ENCODE measurements at places on chromosomes 11 and 22.

DNA sequence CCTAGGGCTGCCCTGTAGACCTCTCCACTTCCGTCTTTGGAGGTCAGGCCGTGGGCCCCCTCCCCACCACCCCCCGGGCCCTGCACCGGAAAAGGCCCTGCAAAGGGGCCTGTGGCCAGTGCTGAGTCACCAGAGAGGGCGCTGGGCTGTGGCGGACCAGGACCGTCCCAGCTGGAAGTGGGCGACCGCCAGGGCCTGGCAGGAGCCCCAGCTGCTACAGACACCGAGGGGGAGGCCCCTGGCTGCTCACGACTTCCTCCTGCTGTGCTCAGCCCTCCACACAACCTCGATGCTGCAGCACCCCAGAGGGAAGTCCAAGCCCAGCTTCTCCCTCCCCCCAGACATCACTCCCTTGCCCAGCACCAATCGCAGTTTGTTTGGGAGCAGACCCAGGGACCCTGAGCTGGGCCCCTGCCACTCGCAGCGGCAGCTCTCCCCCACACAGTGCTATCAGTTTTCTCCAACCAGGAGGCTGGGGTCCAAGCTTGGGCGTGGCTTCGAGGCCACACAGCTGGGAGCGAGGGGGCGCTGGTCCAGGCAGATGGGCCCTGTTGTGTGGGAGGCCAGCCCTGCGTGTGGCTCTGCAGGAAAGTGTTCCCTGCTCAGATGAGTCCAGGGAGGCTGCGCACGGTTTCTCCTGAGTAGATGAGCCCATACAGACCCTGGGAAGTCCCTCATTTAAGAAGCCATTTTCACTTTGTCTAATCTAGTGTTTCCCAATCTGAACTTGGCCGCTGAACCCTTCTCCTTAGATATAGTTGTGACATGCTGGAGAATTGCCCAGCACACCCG, 5.6 kb upstream of the SH3BP1 start:
- DNase-seq = peak; percentile 76

- no peak for DNase-seq
Measured at GRCh38 chr22:38355275-38355674, 38.0 kb upstream of the CSNK1E start.

DNA sequence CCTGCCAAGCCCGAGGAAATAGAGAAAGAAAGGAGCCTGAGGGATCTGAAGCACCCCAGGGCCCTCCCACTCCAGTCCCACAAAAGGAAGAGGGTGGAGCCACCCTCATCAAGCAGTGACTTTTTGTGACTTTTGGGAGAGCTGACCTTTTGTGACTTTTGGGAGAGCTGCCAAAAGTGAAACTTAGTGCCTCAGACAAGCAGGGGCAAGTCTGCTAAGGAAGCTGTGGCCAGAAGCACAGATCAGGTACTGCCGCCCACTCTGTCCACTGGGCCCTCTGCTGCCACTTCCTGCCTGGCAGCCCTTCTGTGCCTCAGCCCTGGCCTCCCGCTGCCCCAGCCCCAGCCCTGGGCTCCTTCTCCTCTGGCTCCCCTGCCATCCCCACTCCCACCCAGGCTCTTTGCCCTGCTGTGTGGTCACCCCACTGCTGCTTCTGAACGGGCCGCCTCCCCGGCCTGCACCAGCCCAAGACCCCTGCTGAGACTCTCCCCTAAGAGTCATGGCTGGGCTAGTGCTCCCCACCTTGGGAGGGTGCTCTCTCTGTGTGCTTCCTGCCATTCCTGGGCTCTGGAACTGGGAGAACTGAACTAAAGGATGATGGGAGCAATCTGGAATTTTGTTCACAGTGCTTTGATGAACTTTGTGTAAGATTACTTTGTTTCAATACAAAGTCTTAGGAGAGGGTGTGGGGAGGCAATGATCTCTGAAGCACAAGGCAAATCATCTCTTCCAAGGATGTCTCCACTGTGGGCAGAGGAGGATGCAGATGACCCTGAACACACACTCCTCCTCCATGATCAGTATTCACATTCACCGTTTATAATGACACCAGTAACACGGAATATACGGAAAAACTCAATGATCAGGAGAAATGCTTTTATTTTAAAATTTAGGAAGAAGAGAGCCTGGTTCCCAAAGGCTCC, at the start of gene APOBEC3H:
APOBEC3H (plus strand) TSS at position 147 of the 923 bp plus-strand sequence. CDS start 3,035 bp downstream, outside the sequence.
- no peak for DNase-seq

- no peak for DNase-seq
Measured at GRCh38 chr11:103631841-103632240, 404.6 kb upstream of the DDI1 start.

DNA sequence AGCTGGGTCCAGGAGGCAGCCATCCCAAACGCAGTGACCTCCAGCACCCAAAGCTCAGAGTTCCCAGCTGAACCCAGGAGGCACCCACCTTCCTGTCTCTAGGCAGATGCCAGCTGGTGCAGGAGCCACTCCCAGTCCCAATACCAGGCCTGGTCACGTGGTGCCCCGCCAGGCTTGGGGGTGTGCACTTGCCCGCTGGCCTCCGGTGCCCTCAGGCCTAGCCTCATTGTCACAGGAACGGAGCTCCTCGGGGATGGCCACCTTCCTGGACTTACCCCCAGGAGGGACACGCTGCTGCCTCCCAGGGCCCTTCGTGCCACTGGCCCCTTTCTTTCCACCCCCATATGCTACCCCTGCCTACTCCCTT, 4.6 kb downstream of the BID start:
- no peak for DNase-seq

DNA sequence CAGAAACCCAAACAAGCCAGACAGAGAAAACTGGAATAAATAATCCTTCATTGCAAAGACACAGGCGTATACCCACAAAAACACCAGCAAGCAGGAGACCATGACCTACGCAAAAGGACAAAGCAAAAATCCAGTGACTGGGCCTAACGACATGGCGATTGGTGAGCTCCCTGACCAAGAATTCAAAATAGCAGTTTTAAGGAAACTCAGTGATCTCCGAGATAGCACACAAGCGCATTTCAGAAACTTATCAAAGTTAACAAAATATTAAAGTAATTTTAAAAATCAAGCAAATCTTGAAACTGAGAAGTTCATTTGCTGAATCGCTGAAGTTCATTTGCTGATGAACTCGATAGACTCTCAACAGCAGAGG, 27.6 kb downstream of the DBX1 start:
- DNase-seq = no peak

DNA sequence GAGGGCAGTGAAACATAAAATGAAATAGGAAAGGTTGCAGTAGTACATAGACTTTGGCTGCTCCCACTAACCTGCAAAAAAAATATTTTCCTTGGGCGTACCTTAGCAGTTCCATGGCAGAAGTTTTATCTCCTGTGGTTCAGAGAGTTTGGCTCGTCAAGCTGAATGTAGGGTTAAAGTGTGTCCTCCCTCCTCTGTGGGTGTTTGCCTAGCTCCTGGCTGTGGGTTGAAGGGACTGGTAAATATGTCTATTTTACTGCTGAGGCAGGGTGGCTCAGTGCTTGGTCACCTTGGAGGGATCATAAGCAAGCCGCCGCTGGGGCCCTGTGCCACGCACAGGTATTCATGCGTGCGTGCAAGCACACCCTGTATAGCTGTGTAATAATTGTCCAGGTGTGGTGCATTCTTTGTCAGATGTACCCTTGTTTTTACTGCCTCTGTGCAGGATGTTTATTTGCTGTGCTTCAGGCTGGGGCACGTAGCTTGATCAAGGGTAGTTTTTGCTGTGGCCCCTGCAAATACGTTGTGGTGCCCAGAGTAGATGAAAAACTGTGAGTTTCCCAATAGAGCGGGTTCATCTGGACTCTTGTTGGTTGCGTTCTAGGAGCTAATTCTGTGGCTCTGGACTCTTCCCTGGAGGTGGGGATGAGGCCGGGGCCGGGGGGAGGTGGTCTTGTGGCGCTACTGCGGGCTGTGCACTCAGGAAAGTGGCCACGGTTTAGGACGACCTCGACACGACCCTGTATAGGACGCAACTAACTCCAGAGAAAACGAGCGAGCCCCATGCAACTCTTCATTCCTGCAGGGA, 732 bp upstream of the SORL1 start:
- DNase-seq = no peak

- no peak for DNase-seq
Measured at GRCh38 chr11:108703916-108704315, 39.0 kb downstream of the DDX10 start.

DNA sequence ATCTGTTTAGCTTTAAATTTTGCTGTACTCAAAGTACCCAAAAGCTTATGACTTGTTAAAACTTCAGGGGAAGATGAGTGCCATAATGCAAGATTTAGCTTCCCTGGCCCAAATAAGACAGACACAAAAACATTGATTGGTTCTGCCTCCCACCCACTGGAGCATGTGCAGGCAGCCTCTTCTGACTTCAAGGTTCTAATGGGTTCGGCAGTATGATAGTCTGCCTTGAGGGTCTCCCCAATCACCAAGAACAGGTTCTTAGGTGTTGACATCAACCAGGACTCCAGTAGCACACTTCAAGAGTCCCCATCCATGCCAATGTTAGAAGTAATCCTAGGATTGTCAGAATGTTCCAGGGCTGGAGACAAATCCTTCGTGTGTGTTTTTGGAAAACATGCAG, 12.5 kb downstream of the EIF4G2 start:
- no peak for DNase-seq

DNA sequence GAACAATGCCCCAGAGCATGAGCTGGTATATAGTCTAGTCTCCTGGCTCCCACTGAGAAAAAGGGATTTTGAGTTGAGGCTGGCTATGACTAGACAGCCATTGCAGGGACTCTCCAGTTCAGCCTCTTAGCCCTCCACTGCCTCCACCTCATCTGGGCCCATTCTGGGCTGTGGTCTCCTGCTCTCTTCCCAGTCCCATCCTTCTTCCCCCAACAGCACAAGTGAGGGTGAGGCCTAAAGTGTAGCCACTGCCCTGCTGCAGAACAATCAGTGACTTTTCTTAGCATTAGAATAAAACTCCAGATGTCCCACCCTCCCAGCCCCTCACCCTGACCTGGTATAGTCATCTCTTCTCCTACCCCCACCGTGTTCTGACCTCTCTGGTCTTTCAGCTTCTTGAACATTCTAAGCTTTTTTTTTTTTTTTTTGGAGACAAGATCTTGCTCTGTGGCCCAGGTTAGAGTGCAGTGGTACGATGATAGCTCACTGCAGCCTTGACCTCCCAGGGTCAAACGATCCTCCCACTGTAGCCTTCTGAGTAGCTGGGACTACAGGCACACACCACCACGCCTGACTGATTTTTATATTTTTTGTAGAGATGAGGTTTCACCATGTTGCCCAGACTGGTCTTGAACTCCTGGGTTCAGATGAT, 4.3 kb downstream of the MED15 start:
- no peak for DNase-seq
